T follicular helper cell (primary cell): ENCODE measurements at places on chromosomes 12 and 14.
A peak's percentile ranks its signal among the peaks of the same experiment; 100 is the strongest.

DNA sequence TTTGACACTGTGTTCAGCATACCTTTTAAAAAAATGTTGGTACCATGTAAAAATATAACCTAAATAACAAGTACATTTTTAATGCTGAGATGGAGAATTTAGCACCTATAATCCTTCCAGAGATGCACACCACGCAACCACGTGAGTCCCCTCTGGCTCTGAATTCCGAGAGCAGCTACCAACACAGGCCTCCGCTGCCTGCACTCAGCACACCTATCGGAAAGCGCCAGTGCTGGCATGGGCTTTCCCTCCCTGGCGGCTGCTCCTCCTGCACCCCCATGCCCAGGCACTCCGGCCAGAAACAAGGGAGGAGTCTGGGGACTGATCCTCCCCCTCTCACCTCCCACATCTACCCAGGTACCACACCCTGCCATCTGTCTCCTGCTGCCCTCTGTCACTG is 47.0 kb downstream of the ITPK1 start:
- DNase-seq, result no peak

DNA sequence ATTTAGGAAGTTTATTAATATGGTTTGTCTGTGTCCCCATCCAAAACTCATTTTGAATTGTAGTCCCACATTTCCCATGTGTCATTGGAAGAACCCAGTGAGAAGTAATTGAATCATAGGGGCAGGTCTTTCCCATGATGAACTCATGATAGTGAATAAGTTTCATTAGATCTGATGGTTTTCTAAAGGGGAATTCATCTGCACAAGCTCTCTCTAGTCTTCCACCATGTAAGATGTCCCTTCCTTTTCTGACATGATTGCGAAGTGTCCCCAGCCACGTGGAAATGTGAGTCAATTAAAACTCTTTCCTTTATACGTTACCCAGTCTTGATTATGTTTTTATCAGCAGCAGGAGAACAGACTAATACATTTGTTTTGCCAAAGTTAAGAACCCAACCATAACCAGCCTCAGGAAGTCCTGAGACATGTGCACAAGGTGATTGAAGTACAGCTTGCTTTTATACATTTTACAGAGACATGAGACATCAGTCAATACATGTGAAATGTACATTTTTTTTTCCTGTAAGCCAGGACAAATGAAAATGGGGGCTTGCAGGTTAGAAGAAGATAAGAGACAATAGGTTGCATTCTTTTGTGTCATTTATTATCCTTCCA is 1136.7 kb downstream of the TMEM121 start:
- DNase-seq, result no peak

GRCh38 chr12:51593539-51593938 is 2.5 kb downstream of the SCN8A start:
- no peak for DNase-seq

DNA sequence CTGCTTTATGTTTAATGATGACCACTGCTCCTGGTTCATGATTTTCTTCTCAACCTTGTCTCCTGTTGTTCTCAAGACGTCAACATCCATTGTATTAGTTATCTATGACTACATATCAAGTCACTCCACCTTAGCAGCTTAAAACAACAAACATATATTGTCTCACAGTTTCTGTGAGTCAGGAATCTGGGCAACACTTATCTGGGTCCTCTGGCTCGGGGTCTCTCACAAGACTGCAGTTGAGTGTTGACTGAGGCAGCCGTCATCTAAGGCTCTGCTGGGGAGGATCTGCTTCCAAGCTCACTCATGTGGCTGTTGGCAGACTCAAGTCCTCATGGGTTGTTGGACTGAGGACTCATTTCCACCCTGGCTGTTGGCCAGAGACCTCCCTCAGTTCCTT is 27.3 kb upstream of the FRS2 start:
- no peak for DNase-seq

DNA sequence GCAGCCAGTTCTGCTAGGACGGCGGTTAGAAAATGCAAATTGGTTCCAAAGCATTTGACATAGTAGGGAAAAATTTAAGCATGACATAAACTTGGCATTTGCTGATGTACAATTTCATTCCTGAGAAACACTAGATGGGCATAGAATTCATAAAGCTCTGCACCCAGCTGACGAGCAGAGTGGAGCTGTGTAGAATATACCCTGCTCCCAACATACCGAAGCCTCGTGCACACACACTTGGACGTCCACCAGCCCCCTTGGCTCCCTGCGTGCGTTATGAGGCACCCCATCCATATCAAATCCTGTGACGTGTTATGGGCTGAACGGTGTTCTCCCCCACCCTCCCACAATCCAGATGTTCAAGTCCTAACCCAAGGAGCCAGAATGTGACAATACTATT is 65.4 kb downstream of the CLMN start:
- DNase-seq, result no peak

DNA sequence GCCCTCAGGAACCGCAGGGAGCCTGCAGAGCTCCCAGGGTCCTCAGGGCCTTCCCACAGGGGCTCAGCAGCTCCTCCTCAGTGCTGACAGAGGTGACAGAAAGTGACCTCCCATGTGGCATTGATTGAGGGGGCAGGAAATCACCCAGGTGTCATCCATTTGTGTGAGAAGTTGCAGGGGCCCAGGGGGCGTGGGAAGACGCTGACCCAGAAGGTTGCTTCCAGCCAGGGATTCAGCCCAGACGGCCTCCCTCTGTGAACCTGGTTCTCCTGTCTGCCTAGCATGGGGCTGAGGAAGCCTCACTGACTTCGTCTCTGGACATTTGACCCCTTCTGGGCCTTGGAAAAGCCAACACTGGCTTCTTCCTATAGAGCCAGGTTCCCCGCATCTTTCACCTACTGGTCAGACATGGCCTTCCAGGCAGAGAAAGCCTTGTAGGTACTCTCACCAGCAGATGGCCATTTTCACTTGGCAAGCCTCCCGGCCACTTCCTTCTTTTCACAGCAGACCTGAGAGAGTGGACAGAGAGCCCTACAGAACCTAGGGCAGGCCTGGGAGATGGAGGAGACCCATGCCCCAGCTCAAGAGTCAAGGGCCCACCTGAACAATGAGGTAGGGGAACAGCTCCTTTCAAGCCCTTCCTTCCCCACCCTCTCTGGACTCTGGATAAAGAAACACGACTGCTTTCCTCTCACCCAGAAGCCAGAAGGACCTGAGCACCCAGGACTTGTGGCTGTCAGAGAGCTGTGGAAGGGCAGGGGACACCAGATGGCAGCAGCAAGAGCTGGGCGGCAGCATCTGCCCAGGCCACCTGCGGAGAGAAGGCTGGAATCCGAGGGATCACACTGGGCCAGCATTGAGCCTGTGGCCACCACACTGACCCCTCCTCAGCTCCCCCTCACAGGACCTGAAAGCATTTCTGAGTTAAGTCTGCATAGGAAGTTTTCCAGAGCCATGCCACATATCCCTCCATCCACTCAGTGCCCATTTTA is 377.8 kb downstream of the DPF3 start:
- DNase-seq, result no peak

DNA sequence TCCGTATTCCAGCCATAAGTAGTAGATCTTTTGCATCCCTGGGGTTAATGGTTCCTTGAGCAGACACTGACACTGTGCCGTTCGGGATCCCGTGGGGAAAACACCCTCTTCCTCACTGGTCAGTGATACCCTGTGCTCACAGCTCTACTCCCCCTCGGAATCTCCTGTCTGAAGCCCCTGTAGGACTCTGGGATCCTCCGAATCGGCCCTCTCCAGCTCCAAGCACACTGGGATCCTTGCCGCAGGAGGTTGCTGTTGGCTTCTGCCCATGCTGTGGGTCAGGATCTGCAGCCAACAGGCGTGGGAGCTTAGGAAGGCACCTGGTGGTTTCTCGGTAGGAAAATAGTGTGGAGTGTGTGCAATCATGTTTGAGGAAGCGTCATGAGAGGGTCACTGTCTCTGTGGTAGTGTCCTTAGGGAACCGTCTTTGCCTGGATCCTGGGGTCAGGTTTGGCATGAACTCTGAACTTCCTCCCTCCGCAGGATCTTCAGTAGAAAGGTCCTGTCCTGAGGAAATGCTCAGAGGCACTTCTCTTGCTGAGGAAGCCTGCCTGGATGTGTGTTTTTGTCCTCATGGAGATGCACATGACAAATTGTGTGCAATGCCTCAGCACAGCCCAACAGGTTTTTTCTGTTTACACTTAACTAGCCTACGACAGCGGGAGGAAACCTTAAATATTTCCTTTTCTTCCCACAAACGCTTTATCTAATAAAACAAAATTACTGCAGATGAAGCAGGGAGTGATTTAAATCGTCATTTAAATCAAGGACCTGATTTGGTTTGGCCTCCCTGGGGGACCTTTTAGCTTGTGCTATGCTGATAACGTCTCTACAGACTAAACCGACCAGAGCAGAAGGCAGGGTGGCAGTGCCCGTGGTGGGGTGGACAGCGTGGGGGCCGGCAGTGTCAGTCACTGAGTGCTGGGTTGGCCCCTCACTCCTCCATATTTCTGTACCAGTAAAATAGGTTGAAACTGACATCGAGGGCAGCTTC is 18.7 kb downstream of the FBXL14 start:
- no peak for DNase-seq

GRCh38 chr14:69827560-69827959 is 30.5 kb upstream of the SLC10A1 start:
- DNase-seq, result no peak

DNA sequence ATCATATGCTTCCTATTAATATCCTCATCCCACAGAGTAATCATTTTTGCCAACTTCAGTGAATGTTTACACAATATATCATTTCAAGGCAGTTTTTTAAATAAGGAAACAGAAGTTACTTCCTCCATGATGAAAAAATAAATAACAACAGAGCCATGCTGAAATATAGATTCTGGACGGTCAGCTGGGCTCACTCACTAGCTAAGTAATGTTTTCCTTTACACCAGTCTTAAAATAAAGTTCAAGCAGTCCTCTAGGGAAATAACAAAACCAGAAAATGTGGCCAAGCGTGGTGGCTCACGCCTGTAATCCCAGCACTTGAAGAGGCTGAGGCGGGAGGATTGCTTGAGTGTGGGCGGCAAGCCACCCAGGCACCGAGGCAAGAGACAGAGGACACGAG is 28.7 kb downstream of the AICDA start:
- no peak for DNase-seq

DNA sequence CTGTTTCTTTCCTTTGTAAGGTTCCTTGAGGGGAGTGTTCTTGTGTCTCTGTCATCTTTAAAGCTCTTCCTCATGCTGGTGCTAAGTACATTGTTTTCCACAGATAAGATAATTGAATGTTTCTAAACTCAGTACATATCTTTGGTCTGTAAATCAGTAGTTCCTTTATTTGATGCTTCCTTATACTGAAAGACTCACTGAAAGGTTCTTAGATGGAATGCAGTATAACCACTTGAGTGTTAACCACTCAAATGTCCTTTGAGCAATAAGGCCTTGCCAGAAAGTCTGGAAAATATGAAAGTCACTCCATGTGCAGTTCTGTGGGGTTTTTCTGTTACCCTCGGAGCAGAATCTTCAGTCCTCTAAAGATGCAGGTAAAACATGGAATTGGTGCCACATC is 23.0 kb upstream of the RNU6-8 start:
- no peak for DNase-seq

GRCh38 chr12:122834921-122835749 is at the start of gene HIP1R:
TSS of gene HIP1R (plus strand) at chr12:122835457. CDS start at chr12:122835551, 94 bp downstream.
- peak; percentile 48 for DNase-seq

GRCh38 chr14:46488374-46488773 is 163.2 kb downstream of the RPL10L start:
- no peak for DNase-seq

DNA sequence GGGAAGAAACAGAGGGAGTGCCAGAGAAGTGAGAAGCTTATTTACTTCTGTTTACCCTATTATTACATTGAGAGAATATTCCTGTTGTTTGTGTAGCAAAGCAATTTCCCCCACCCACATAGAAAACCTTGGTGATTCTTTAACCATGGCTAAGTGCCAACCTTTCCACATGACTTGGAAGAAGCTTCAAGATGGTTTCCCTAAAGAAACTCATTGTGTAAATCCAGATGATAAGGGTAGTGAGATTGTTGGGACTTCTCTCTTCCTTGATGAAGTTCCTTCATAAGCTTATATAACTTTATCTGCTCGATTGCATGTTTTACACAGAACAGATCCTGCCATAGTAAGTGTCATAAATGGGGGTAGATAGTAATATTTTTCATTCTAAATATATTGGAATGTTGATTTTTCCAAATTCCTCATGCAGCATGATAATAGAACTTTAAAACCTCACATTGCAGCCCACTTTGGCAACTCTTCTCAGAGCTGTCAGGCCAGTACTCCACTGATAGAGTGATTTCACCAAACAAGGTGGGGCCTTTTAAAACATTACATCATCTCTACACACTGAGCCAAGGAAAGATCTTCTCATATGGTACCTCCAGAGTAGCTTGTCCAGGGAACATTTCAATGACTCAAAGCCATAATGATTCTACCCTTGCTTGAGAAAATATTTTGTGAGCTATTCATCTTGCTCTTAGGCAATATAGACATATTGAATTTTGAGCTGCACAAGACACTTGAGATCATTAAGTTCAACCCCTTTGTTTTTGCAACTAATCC is 47.8 kb upstream of the KIF21A start:
- no peak for DNase-seq

DNA sequence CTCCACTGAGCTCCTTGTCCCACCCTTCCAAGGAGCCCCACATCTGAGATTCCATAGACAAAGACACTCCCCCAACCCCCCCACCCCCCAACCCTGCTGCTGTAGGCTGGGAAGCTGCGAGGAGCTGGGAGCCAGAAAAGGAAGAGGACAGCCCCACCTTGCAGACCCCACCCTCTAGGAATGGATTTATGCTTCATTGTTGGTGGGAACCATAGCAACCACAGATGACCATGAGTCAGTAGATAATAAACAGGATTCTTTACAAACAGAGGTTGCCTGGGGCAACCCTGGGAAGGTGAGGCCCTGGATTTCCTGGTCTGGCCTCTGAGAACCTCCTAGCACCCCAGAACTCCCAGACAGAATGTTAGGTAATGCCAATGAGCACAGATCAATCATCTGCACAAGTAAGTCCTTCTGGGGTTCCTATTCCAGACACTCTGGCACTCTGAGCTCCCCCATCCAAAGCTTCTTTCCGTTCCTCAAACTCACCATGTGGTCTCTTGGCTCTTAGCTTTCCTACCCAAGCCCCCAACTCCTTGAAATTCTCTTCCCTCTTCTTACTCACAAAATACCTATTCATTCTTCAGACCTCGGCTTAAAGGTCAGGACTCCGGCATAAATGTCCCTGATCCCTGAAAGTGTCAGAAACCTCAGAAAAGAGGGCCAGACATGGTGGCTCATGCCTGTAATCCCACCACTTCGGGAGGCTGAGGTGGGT is 15.2 kb upstream of the PLEKHG6 start:
- no peak for DNase-seq
